Hepatocyte (in vitro differentiated cells): ENCODE measurements at places on chromosomes 1 and 21. TPM values are rescaled to one million over a fixed set of nuclear protein-coding genes. Genes with fewer than 3 reads are reported as not detected.

- DNase-seq = no peak
These were observed 152.3 kb upstream of the PTBP2 start for GRCh38 chr1:96569288-96569687.

- peak; percentile 70 for DNase-seq
These were observed 27.5 kb downstream of the ATP8B2 start for GRCh38 chr1:154352581-154353459.

- DNase-seq = no peak
These were observed 31.0 kb downstream of the KIF21B start for GRCh38 chr1:200992382-200993048.

DNA sequence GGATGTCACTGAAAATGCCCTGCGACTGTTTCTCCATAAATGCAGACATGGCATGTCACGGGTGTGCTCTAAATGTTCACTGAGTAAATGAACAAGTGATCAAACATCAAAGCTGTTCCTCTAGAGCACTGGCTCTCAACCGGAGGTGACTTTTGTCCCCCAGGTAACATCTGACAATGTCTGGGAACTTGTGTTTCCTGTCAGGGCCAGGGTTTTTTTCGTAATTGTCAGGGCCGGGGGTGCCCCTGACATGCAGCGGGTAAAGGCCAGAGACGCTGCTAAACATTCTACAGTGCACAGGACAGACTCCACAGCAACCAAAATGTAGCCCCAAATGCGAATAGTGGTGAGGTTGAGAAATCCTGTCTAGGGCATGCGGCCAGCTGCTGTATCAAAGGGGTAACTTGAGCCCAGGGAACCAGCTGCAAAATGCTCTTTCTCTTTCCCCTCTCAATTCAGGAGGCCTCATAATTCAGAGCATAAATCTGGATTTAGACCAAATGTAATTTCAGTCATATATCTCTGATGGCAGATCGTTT, 2.0 kb downstream of the ALDH4A1 start:
- DNase-seq = no peak

Gene CFHR1
- 51.1 and 58.2 TPM in 2 replicates for total RNA-seq
